Small intestine (tissue), 16 donors: ENCODE measurements at places on chromosomes 13 and 19. TPM values are rescaled to one million over a fixed set of nuclear protein-coding genes. Genes with fewer than 3 reads are reported as not detected.

GRCh38 chr13:84651288-84651687 lies 769.0 kb upstream of the SLITRK1 start:
- no peaks in the 10 kb centered on the region for H3K4me1 ChIP-seq
- H3K27ac ChIP-seq = no peak overlapping the region
- H3K4me3 ChIP-seq = no peak overlapping the region
- H3K27me3 ChIP-seq = no peaks in the 10 kb centered on the region
- DNase-seq = peak; percentile 6

GRCh38 chr19:35247526-35248309 lies 1.1 kb upstream of the LSR start:
- no peaks in the 10 kb centered on the region for H3K27me3 ChIP-seq
- H3K27ac ChIP-seq = peak overlapping the region; percentile 96
- peak; percentile 96 for DNase-seq
- no peaks in the 10 kb centered on the region for H3K36me3 ChIP-seq
- H3K4me1 ChIP-seq = no peaks in the 10 kb centered on the region

GRCh38 chr19:47790398-47790814 lies 11.9 kb downstream of the SELENOW start:
- no peaks in the 10 kb centered on the region for H3K36me3 ChIP-seq
- peak; percentile 71 for DNase-seq

- DNase-seq = no peak
- H3K27me3 ChIP-seq = no peaks in the 10 kb centered on the region
- no peak overlapping the region for H3K27ac ChIP-seq
- no peaks in the 10 kb centered on the region for H3K4me1 ChIP-seq
- no peak overlapping the region for H3K4me3 ChIP-seq
- H3K36me3 ChIP-seq = no peaks in the 10 kb centered on the region
Measured at GRCh38 chr13:110868720-110869119, 46.1 kb downstream of the ANKRD10 start.

GRCh38 chr19:18069383-18069782 lies 17.4 kb downstream of the IL12RB1 start:
- no peaks in the 10 kb centered on the region for H3K27me3 ChIP-seq
- no peak overlapping the region for H3K4me3 ChIP-seq
- no peak overlapping the region for H3K27ac ChIP-seq
- H3K36me3 ChIP-seq = no peaks in the 10 kb centered on the region
- H3K4me1 ChIP-seq = no peaks in the 10 kb centered on the region

- no peaks in the 10 kb centered on the region for H3K27me3 ChIP-seq
- H3K36me3 ChIP-seq = no peaks in the 10 kb centered on the region
- no peak overlapping the region for H3K4me3 ChIP-seq
- H3K27ac ChIP-seq = no peak overlapping the region
Measured at GRCh38 chr13:100182900-100183490, 94.1 kb downstream of the PCCA start.

DNA sequence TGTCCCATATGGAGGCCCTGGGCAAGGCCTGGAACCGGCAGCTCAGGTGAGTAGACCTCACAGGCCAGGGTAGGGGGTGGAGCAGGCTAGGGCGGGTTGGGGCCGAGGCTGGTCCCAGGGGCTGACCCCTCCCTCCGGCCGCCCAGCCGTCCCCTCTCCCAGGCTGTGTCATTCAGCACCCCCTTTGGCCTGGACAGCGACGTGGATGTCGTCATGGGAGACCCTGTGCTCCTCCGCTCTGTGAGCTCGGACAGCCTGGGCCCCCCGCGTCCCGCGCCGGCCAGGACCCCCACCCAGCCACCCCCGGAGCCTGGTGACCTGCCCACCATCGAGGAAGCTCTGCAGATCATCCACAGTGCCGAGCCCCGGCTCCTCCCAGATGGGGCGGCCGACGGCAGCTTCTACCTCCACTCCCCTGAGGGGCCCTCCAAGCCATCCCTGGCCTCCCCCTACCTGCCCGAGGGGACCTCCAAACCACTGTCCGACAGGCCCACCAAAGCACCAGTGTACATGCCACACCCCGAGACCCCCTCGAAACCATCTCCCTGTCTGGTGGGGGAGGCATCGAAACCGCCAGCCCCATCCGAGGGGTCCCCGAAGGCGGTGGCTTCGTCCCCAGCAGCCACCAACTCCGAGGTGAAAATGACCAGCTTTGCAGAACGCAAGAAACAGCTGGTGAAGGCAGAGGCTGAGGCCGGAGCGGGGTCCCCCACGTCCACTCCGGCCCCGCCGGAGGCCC lies 16.0 kb downstream of the CAMSAP3 start:
- no peak overlapping the region for H3K27ac ChIP-seq
- no peaks in the 10 kb centered on the region for H3K4me1 ChIP-seq
- H3K36me3 ChIP-seq = peaks cover 86% of the 10 kb centered on the region
- H3K27me3 ChIP-seq = no peaks in the 10 kb centered on the region

- no peak overlapping the region for H3K27ac ChIP-seq
- H3K4me3 ChIP-seq = no peak overlapping the region
- no peaks in the 10 kb centered on the region for H3K4me1 ChIP-seq
- H3K27me3 ChIP-seq = no peaks in the 10 kb centered on the region
Measured at GRCh38 chr13:89496478-89496877, 1825.3 kb downstream of the SLITRK5 start.

DNA sequence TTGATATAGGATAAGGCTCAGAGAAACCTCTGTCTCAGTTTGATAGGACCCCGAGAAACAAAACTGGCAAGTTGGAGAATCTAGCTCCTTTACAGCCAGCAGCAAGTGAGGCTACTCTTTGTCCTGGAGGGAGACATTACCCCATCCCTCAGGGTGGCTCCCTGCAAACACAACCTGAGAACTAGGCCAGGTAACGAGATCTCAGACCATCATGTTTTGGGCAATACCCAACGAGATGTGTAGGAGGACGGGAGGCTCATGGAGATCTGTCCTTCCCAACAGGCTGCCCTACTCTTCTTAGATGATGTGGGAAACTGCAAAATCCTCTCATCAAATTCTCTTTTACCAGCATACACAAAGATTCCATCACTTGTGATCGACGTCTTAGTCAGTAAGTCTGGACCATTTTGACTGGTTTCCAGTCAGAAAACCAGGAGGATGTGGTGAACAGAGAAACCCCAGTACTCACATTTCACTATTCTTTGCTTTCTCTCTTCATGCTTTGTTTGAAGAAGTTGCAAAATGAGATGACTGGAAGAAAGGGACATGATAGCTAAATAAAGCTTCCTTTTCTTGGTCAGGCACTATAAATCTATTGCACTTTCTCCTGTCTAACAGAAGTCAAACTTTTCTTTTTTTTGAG lies 6.0 kb upstream of the CTU1 start:
- no peak overlapping the region for H3K27ac ChIP-seq
- H3K36me3 ChIP-seq = no peaks in the 10 kb centered on the region
- H3K4me1 ChIP-seq = no peaks in the 10 kb centered on the region
- no peak for DNase-seq
- H3K27me3 ChIP-seq = no peaks in the 10 kb centered on the region

DNA sequence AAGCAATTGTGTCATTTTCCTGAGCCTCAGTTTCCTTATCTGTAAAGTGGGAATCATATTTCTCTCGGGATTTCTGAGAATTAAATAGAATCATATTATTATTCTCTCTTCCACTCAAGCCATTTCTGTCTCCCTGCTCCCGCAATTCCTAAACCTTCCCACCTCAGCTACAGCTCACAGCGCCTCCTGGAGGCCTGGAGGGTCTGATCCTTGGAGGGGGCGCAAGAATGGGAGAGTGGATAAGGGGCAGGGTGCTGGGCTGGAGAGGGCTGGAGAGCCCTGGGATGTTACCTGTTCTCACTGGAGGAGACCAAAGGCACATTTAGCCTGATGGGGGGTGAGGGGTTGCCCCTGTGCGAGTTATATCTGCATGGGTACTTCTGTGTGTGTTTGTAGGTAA lies 31.1 kb upstream of the CYP2S1 start:
- no peak overlapping the region for H3K4me3 ChIP-seq
- H3K4me1 ChIP-seq = peaks cover 42% of the 10 kb centered on the region
- no peak for DNase-seq
- H3K27me3 ChIP-seq = no peaks in the 10 kb centered on the region
- H3K36me3 ChIP-seq = peaks cover 9% of the 10 kb centered on the region
- no peak overlapping the region for H3K27ac ChIP-seq

- H3K27ac ChIP-seq = no peak overlapping the region
- no peaks in the 10 kb centered on the region for H3K36me3 ChIP-seq
- no peak for DNase-seq
- peaks cover 25% of the 10 kb centered on the region for H3K27me3 ChIP-seq
- no peak overlapping the region for H3K4me3 ChIP-seq
Measured at GRCh38 chr13:28492569-28493367, 2.2 kb downstream of the FLT1 start.

- peak overlapping the region; percentile 64 for H3K27ac ChIP-seq
- H3K4me1 ChIP-seq = no peaks in the 10 kb centered on the region
- H3K36me3 ChIP-seq = no peaks in the 10 kb centered on the region
- no peak overlapping the region for H3K4me3 ChIP-seq
- peak; percentile 54 for DNase-seq
Measured at GRCh38 chr13:40438999-40439797, 227.2 kb downstream of the FOXO1 start.

- peak; percentile 86 for DNase-seq
- H3K36me3 ChIP-seq = peaks cover 45% of the 10 kb centered on the region
- H3K27me3 ChIP-seq = no peaks in the 10 kb centered on the region
- peak overlapping the region; percentile 97 for H3K27ac ChIP-seq
- peaks cover 43% of the 10 kb centered on the region for H3K4me1 ChIP-seq
Measured at GRCh38 chr19:18109733-18110608, 12.4 kb downstream of the MAST3 start.

GRCh38 chr13:111184458-111185401 lies 69.6 kb downstream of the ARHGEF7 start:
- no peaks in the 10 kb centered on the region for H3K27me3 ChIP-seq
- H3K36me3 ChIP-seq = peaks cover 28% of the 10 kb centered on the region
- peak overlapping the region; percentile 39 for H3K27ac ChIP-seq
- no peak overlapping the region for H3K4me3 ChIP-seq

GRCh38 chr13:113734826-113735125 lies 24.2 kb upstream of the TMEM255B start:
- no peaks in the 10 kb centered on the region for H3K36me3 ChIP-seq
- DNase-seq = no peak
- H3K27ac ChIP-seq = no peak overlapping the region
- H3K27me3 ChIP-seq = no peaks in the 10 kb centered on the region

GRCh38 chr13:64420181-64420580 lies 2810.0 kb downstream of the PCDH9 start:
- H3K4me1 ChIP-seq = no peaks in the 10 kb centered on the region
- H3K36me3 ChIP-seq = no peaks in the 10 kb centered on the region
- no peak overlapping the region for H3K4me3 ChIP-seq
- no peak for DNase-seq
- H3K27me3 ChIP-seq = no peaks in the 10 kb centered on the region

- no peak for DNase-seq
- no peak overlapping the region for H3K4me3 ChIP-seq
- H3K4me1 ChIP-seq = no peaks in the 10 kb centered on the region
- no peaks in the 10 kb centered on the region for H3K27me3 ChIP-seq
- H3K27ac ChIP-seq = no peak overlapping the region
- no peaks in the 10 kb centered on the region for H3K36me3 ChIP-seq
Measured at GRCh38 chr13:44283600-44283999, 90.0 kb upstream of the SERP2 start.

The FEM1A gene
- 1.6 TPM for polyA plus RNA-seq

The CD79A gene
- polyA plus RNA-seq = 8.9 TPM

The PALM3 gene
- polyA plus RNA-seq = 3.5 TPM
